ENCODE measurements at places on chromosomes 4 and X. TPM values are rescaled to one million over a fixed set of nuclear protein-coding genes. Genes with fewer than 3 reads are reported as not detected.
A peak's percentile ranks its signal among the peaks of the same experiment; 100 is the strongest.

MUC7 gene
- not detected for polyA plus RNA-seq

NALF2 gene
- polyA plus RNA-seq, result 0.06 TPM

NUDT11 gene
- 7.6 TPM for polyA plus RNA-seq

SPARCL1 gene
- not detected for polyA plus RNA-seq

RNF128 gene
- not detected for polyA plus RNA-seq

DNA sequence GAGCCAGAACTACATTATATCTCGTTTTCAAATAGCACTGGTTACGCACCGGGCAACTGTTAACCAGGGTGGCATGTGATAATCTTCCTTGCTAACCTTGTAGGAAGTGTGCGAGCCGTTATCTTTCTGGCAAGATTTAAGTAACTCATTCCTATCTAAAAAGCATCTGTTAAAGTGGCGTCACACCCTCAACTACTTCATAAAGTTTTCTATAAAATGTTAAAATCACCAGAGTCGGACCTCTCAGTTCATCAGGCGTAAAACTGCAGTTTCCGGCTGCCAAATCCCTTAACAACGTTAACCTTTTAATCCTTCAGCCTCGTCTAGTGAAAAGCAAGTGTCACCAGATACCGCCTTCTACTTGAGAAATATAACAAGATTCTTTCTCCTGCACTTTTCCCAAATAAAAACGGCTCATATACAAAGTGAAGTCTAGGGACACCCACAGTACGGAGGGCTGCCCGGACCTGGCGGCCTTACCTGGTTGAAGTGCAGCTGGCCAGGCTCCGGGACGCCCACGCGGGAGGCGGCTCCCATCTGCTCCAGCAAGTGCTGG, 1.2 kb downstream of the SLC39A8 start:
- no peaks in the 10 kb centered on the region for H3K27me3 ChIP-seq
- H3K36me3 ChIP-seq, result no peaks in the 10 kb centered on the region
- peaks cover 9% of the 10 kb centered on the region for H3K4me1 ChIP-seq

GRCh38 chr4:144787365-144788258, 141.7 kb downstream of the HHIP start:
- no peak overlapping the region for H3K27ac ChIP-seq
- no peaks in the 10 kb centered on the region for H3K36me3 ChIP-seq
- H3K4me3 ChIP-seq, result no peak overlapping the region
- 0 out of 2 replicates have a peak, but pooled peaks cover 4% of the 10 kb centered on the region for H3K4me1 ChIP-seq

DNA sequence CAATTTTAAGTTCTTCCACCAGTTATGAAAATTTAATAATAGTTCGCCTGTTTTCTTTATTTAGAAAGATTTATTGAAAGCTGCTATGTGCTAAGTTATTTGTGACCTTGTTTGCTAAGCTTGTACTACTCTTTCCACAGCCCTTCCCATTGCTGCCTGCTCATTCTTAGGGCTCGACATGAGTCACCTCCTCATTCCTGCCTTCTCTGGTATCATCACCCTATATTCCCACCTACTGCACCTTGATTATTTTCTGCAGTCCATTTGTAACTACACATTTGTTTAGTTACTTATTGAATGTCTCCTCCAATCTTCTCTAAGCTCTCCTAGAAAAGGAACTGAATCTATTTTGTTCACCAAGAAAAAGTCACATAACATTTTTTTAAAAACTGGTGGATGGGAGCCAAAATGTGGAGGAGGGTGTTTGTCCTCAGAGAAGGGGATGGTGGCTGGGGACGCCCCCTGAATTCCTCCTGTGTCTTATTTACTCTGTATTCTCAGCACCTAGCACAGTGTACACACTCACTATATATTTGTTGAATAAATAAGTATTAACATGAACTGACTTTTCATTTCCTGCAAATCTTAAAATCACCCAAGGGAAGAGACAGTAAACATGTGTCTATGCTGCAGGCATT, 3.7 kb upstream of the RAB9A start:
- H3K27ac ChIP-seq, result no peak overlapping the region
- no peak for DNase-seq
- no peaks in the 10 kb centered on the region for H3K27me3 ChIP-seq

- H3K36me3 ChIP-seq, result no peaks in the 10 kb centered on the region
- H3K4me1 ChIP-seq, result peaks cover 10% of the 10 kb centered on the region
- H3K4me3 ChIP-seq, result peak overlapping the region; percentile 68
- peak; percentile 49 for DNase-seq
- H3K27ac ChIP-seq, result peak overlapping the region; percentile 73
- H3K27me3 ChIP-seq, result no peaks in the 10 kb centered on the region
These were observed 183.2 kb downstream of the FBXW7 start for GRCh38 chr4:152352622-152353116.

DNA sequence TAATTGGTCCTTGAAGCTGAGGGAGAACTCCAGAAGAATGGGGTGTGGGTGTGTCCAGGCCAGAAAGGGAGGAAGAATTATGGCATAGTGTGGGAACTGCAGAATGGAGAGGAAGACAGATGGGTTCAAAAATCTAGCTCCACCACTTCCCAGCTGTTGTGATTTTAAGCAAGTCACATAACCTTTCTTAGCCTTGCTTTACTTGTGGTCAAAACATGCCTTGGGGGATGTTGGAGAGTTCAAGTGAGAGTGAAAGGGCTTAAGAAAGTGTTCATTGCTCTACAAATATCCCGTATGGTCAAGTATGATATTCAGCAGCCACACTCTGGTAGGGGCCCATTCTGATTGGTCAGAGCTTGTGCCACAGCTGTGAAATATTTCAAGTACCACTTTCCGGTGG, 15.0 kb upstream of the STARD8 start:
- no peak overlapping the region for H3K27ac ChIP-seq
- H3K4me1 ChIP-seq, result no peaks in the 10 kb centered on the region
- DNase-seq, result no peak
- peaks cover 12% of the 10 kb centered on the region for H3K27me3 ChIP-seq
- no peak overlapping the region for H3K4me3 ChIP-seq
- H3K36me3 ChIP-seq, result no peaks in the 10 kb centered on the region

DNA sequence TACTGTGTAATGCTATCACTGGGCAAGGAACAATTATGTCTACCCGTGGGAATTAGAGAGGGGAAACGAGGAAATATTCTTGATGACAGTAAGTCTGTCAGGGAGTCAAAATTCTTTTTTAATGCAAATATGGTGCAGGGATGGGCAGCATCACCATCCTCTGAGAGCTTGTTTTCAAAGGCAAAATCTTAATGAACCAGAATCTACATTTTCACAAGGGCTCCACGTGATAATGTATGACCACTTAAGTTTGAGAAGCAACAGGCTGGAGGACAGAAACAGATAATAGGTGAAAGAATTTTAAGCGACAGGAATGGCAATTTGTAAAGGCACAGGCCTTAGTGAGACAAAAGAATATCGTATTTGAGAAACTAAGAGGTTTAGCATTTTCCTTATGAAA, 63.4 kb downstream of the CLOCK start:
- no peak overlapping the region for H3K4me3 ChIP-seq
- no peaks in the 10 kb centered on the region for H3K4me1 ChIP-seq
- no peak for DNase-seq
- H3K27ac ChIP-seq, result no peak overlapping the region
- H3K27me3 ChIP-seq, result no peaks in the 10 kb centered on the region

GRCh38 chr4:40788331-40788730, 38.6 kb downstream of the NSUN7 start:
- H3K4me1 ChIP-seq, result no peaks in the 10 kb centered on the region
- DNase-seq, result no peak
- no peaks in the 10 kb centered on the region for H3K27me3 ChIP-seq
- H3K4me3 ChIP-seq, result no peak overlapping the region

- no peak overlapping the region for H3K27ac ChIP-seq
- no peak overlapping the region for H3K4me3 ChIP-seq
- H3K4me1 ChIP-seq, result no peaks in the 10 kb centered on the region
- H3K36me3 ChIP-seq, result no peaks in the 10 kb centered on the region
- DNase-seq, result no peak
These were observed 123.4 kb downstream of the MANBA start for GRCh38 chr4:102637391-102637790.

DNA sequence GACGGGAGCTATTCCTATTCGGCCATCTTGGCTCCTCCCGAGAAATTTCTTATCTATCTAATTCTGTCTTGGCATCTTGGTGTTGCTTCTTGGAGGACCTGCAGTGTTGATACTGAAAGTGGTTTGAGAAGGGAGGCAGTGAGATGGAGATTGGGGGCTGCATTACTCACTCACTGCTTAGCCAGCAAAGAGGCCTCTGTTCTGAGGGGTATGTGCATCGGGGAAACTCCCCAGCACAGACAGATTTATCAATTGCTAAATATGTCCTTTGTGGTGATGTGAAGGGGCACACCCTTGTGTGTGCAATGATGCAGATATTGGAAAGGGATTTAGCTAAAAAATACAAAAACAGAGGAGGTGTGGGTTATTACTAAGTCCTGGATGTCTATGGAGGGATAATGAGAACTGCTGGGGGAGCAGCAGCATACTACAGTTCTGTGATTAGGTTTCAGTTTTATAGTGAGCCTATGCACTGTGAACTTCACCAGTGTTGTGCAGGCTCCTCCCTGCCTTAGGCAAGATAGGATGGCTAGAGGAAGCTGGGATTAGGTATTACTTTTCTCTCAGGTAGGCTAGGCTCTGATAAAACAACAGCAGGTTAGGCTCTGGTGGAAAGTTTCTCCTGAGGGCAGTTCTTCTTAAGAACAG, 279.0 kb downstream of the HS3ST1 start:
- no peaks in the 10 kb centered on the region for H3K27me3 ChIP-seq
- H3K36me3 ChIP-seq, result no peaks in the 10 kb centered on the region
- H3K27ac ChIP-seq, result no peak overlapping the region
- no peak for DNase-seq
- no peak overlapping the region for H3K4me3 ChIP-seq

DNA sequence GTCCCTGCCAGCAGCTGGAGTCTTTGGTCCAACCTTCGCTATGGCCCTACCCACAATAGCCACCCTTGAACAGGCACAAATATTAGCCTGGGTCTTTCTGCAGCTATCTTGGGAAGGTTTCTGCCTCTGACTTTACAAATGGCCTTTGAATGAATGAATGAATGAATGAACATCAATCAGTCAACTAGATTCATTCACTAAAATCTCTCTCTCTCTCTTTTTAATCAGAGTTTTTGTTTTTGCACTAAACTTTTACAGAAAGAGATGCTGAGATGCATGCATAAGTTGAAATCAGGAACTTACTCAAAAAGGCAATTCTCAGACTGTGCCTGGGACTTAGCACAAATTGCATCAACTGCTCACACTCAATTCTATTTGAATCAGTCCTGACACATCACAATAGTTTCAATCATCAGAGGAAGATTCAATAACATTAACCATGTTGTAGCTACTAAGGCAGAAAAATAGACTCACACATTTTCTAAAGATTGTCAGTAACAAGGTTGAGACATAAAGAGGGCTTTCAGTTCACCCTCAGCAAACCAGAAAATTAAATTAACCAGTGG, 55.0 kb downstream of the ANXA3 start:
- H3K27ac ChIP-seq, result no peak overlapping the region
- no peaks in the 10 kb centered on the region for H3K36me3 ChIP-seq
- H3K4me3 ChIP-seq, result no peak overlapping the region

- no peaks in the 10 kb centered on the region for H3K27me3 ChIP-seq
- no peaks in the 10 kb centered on the region for H3K36me3 ChIP-seq
These were observed 2680.3 kb downstream of the PCDH7 start for GRCh38 chr4:33400504-33400903.

DNA sequence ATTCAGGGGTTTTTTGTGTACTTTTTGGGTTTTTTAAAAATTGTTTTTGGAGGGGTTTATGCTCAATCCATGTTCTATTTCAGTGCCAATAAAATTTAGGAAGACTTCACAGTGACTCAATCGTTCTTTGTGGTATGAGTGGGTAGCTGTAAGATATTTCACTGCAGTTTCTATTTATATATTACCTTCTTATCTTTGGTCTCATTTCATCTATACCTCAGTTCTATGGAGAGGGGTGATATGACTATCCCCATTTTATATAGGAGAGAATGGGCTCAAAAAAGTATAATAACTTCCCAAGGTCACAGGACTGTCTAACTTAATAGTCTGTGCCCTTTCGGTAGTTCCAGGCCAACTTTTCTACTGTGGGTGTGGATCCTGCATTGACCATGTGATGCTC, 74.4 kb downstream of the MSN start:
- H3K36me3 ChIP-seq, result peaks cover 28% of the 10 kb centered on the region
- no peak overlapping the region for H3K27ac ChIP-seq
- no peaks in the 10 kb centered on the region for H3K4me1 ChIP-seq
- H3K4me3 ChIP-seq, result no peak overlapping the region
- no peak for DNase-seq
- no peaks in the 10 kb centered on the region for H3K27me3 ChIP-seq

Data from SK-N-SH (cell line).